ENCODE measurements at places on chromosomes 3 and 15.

- DNase-seq = peak; percentile 94
Observed at GRCh38 chr15:52709187-52709981, 30.2 kb upstream of the ATOSA start.

DNA sequence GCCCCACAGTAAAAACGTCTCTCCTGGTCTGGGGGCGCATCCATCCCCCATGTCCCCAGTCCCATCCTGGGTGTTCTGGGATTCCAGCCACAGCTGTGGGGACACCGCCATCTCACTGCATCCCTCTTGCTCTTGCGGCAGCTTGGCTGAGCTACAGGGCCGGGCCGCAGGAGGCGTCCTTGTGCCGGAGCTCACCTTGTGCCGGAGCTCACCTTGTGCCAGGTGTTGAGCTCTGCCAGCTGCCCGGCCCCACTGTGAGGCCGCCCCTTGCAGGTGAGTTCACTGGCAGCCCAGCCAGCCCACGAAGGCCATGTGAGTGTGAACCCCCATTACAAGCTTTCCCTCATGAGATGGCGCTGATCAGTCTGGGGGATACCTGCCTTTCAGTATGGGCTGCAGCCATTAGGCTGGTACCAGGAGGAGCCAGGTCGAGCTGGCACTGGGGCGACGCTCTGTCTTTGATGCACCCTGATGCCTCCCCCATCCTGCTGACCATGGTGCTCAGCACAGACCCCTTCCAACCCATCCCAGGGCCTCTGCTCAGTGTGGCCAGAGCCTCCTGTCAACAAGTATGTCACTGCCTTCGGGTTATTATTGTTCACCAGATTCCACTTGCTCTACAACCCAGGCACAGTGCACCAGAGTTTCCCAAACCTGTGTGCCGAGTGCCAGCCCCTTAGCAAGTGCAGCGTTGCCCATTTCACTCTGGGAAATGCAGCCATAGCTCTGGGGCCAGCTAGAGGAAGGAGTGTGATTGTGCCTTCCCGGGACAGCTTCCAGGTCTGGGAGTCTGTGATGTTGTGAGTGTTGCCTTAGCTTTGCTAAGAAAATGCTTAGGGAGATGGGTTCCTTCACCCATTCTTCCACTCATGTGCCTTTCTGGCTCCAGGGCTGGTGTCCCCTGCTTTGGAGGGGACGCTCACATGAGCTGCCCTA lies 105.7 kb downstream of the APBA2 start:
- peak; percentile 40 for DNase-seq

- no peak for DNase-seq
Observed at GRCh38 chr3:112807685-112808084, 39.0 kb downstream of the CD200R1L start.

DNA sequence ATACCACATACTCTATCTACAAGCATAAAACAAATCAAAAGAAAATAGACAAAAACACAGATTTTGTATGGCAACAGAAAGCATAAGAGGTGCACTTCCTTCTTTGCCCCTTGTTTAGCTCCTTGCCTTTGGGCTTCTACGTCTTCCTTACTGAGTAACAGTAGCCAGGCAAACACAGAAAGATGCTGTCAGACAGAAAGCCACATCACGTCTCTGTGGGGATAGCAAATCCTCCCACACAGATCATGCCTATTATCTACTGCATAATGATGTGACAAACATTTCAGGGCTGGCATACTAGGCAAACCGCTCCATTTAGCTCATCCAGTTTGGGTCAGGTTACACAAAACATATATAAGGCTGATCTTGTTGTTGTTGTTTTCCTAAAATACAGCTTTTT lies 92.7 kb downstream of the BOC start:
- DNase-seq = no peak

DNA sequence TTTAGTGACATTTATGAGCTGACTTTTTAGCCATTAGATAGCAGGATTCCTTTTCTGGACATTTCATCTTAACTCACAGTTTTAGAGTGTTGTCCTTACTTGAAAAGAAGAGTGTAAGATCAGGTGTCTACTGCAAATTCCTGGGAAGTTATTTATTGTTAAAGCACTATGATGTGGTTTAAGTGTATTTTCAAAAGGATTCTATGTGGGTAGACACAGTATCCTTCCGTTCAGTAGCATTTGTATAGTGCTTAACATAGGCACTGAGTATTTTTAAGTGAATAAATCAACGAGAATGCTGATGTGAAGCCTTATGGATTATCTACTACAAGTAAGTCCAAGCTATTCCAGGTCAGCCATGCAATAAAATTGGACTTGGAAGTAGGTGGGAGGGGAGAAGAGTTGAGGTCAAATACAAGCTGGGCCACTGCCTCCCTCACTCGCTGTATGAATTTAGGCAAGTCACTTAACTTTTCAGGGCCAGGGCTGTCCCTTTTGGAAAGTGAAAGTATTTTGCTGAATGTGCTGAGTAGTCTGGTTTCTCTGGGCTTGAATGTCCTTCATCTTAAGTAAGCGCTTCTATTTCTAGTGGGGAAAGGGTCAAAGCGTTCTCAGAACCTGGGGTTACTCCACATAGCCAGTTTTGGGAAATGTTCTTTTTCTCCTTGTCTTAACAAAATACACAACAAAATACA lies 48.6 kb downstream of the GAP43 start:
- DNase-seq = no peak

GRCh38 chr15:36691579-36692357 lies 112.3 kb downstream of the CDIN1 start:
- DNase-seq = no peak

GRCh38 chr3:58991026-58991425 lies 58.8 kb downstream of the CFAP20DC start:
- no peak for DNase-seq

GRCh38 chr3:75082845-75083244 lies 468.4 kb upstream of the CNTN3 start:
- no peak for DNase-seq

DNA sequence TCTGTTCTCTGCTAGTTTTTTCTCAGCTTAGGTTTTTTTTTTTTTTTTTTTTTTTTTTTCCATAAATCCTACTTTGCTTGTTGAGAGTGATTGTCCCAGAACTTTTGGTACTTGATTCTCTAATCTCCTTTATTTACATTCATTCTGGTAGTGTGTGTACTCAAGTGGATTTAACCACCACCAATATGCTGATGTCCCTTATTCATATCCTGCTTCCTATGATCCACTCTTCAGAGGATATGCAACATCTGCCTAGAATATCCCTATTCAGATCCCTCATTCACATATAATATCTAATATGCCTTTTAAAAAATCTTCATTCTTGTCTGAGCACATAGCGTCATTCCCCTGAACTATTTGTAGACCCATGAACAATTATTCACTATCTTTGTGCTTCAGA lies 342.9 kb downstream of the VGLL3 start:
- DNase-seq = no peak

GRCh38 chr3:143170676-143171075 lies 51.1 kb downstream of the CHST2 start:
- no peak for DNase-seq

- no peak for DNase-seq
Observed at GRCh38 chr15:29134239-29134638, 135.4 kb downstream of the NSMCE3 start.

DNA sequence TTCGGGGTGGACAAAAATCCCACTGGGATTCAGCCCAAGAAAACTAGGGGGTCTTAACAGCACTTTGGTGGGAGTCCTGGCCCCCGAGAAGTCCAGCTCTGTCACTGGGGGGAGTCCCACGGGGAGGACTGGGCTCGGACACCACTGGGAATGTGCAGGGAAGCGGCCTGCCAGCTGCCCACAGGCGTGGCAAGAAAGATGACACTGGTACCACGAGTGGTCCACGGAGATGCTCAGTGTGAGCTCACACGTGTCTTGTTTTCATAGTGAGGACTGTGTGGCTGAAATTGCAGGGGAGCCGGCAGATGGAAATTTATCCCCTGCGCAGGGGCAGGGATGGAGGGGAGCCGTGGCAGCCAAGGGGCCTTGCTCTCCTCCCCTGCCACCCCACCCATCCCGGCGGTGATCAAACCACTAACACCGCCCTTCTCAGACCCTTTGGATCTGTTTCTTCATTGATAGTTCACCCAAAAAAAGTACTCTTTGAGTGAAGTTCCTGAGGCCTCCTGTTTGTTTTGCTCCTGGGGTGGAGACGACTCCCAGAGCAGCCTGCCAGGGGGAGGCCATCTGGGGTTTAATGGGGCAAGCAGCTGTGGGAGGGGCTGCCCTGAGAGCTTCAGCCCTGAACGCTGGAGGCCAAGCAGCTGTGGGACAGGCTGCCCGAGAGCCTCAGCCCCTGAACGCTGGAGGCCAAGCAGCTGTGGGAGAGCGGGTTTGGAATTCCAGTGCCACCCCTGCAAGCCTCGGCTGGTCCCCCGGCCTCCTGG lies 130.9 kb downstream of the LRRK1 start:
- DNase-seq = peak; percentile 38

DNA sequence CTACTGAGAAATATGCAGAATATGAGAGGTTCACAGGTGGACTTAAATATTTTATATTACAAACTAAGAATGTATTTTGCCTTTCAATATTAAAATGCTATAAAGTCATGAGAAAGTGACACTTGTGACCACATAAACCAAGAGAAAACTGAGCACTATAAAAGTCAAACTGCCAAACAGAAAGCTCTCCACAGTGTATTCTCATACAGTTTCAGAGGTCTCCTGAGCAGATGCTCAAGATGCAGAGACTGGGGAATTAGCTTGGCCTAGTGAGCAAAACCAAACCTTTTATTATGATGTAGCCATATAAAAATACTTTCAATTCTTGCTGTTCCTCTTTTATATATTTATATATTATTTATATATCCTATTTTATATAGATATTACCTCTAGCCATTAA lies 227.8 kb downstream of the TBC1D5 start:
- DNase-seq = no peak

- no peak for DNase-seq
Observed at GRCh38 chr3:156626104-156626503, 48.3 kb upstream of the TIPARP start.

GRCh38 chr3:179181993-179182551 lies 33.9 kb downstream of the PIK3CA start:
- DNase-seq = peak; percentile 44

GRCh38 chr3:119759962-119760361 lies 21.9 kb upstream of the NR1I2 start:
- no peak for DNase-seq

DNA sequence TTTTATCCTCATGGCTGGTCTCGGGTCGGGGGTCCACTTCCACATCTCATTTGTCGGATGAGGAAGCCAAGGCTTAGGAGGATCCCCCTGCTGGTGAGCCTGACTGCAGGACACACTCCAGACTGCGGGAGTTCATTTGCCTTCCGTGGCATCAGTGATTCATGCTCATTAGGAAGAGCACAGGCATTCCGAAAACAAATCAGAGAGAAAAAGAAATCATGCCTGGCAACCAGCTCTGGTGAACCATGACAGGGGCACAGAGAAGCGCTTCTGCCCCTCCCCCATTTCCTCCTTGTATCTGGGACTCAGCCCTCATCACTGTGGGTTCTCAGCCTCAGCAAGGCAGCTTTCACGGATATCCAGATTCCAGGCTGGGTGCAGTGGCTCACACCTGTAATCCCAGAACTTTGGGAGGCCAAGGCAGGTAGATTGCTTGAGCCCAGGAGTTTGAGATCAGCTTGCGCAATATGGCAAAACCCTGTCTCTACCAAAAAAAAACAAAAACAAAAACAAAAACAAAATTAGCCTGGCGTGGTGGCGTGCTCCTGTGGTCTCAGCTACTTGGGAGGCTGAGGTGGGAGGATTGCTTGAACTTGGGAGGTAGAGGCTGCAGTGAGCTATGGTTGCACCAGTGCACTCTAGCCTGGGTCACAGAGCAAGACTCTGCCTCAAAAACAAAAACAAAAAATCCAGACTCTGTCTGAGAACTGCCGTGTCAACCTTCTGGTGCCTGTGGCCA lies 28.4 kb downstream of the IRAK2 start:
- peak; percentile 71 for DNase-seq

DNA sequence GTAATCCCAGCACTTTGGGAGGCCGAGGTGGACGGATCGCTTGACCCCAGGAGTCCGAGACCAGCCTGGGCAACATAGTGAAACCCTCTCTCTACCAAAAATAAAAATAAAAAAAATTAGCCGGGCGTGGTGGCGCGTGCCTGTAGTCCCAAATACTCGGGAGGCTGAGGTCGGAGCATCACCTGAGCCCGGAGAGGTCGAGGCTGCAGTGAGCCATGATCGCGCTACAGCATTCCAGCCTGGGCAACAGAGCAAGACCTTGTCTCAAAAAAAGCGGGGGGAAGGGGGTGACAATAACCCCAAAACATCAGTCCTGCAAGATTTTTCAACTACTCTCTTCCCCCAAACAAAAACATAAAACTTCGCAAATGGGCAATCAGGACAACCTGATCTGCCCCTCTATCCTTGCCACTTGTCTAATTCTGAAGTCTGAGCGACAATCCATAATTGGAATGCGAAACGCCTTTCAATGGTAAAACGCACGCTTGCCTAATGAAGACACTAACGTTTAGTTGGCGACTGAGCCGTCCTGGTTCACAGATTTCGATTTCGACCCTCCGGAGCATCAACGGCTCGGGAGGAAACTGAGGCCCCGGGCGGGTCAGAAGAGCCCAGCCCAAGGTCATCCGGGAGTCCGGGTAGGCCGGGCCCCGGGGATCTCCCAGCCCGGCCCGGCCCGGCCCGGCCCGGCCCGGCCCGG lies 868 bp downstream of the BTBD1 start:
- DNase-seq = peak; percentile 56

DNA sequence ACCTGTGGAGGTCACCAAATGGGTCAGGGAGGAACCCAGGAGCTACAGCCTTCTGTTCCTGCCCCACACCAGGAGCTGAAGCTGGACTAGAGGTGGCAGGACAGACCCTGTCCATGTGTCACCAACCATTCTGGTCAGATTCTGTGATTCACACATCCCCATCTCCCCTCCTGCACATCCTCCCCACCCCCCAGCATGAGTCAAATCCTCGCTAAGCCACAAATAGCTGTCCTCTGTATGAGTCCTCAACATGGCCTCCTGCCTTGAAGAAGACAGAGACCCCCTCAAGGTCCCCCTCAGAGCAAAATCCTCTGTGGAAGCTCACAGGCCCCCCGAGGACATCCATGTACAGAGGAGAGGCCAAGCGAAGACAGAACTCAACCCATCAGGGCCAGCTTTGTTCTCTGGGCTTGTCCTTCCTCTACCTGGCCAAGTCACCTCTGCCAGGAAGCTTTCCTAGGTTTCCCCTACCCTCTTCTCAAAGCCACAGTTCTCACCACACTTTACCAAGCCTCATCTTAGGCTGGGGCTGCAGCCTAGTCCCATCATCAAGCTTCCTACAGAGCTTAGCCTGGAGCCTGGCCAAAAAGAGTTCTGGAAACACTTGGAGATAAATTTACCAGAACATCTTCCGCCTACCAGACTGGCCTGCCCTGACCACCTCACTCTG lies 17.1 kb downstream of the CACNA2D2 start:
- DNase-seq = no peak

- DNase-seq = peak; percentile 90
Observed at GRCh38 chr15:48645558-48646330, at the start of gene FBN1. TSS of gene FBN1 (minus strand) at chr15:48645709. CDS start at chr15:48644769, 940 bp downstream.

DNA sequence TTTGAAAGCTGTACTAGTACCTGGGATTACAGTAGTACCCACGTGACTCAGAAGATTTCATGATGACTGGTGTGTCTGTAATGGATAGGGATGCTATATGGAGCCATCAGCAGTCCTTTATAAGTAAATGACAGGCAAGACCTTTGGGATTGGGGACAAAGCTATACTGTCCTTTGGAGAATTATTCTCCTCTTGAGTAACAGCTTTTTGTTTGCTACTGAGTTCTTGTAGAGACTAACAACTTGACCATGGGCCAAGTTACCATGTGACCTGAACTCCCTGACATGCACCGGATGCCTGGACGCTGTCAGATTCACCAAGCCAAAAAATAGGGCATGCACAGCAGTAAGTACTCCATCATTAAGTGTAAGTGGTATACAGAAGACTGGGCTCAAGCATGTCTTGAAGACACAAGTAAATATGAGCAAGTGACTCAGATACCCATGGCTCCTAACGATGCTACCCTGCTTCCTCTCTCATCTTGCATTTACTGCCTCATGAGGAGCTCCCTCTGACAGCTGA lies 12.9 kb downstream of the SEC11A start:
- no peak for DNase-seq
